ENCODE measurements at places on chromosomes 1 and 21.

GRCh38 chr1:3038571-3039181 is 17.4 kb downstream of the ACTRT2 start:
- no peak for DNase-seq

DNA sequence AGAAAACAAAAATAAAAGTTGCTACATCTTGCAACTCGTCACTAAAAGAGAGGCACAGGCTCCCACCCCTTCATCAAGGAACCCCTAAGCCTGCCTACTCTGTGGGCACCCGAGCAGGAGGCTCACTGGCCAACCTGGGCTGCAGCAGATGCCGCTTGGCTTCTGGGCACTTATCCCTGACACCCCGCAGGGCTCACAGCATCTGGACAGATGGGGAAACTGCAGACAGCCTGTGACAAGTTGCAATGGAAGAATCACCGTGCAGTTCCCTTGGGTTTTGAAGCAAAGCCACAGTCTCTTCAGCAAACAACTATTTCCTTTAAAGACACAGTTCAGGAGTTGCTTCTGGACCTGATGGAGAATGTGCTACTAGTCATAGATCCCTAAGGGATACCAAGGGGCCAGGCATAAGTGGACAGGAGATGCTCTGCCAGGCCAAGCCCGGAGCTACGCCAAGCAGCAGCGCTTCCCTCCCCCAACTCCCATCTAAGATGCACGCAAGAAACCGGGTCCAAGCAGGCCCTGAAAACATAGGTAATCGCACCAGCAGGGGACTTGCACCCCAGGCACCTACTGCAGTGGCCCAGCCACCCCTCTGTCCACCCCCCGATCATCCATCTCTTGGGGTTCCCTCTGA is 170.6 kb downstream of the NPHP4 start:
- DNase-seq, result no peak

DNA sequence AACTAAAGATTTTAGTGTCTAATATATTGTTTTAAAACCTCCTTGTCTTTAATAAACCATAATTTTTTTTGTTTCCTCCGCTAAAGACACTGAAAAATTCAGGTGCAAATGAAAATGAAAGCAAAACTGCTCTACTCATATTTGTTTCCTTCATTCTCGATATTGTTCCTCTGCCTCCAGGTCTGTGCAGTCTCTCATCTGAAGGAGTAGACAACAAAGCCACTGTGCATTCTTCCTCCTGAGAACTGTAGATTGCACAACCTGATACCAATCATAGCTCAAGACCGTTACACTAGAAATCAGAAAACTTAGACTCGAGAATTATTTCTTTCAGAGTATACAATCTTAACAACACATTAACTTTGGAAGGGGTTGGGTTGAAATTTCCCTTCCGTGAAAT is 373.1 kb upstream of the CXADR start:
- no peak for DNase-seq

GRCh38 chr1:9112961-9113880 is 15.7 kb downstream of the GPR157 start:
- no peak for DNase-seq
